ENCODE measurements at places on chromosomes 2 and 18.

DNA sequence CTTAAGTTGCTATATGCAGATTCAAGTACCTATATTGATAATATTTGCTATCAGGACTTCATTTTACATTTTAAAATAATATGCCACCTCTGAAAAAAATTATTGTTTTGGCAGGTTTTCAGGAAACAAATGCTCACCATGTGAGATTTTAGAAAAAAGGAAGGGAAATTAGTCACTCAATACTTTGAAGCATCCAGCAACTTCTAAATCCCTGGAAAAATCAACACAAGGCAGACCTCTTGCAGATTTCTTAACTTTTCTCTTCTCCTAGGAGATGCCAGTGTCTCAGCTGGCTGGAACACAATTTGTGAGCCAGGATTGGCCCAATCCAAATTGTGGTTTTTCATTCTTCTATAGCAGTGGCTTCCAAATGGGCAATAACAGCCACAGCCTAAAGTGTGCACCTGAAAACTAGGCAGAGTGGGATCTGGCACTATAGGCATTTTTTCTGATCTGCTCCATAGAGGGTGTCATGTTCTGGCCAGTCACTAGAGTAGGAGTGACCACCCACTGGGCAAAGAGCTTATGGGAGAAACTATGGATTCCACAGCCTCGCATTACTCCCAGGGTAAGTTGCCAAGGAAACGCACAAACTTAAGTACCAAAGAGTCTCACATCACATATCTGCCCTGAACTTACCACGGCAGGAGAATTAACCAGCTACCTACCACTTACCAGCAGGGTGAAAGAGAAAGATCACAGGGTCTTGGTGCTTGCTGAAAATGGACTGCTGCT, 28.1 kb upstream of the THOC1 start:
- no peak for DNase-seq

GRCh38 chr2:55565613-55566012, 46.1 kb downstream of the CFAP36 start:
- DNase-seq = no peak

GRCh38 chr2:169131587-169132512, 62.5 kb downstream of the DHRS9 start:
- peak; percentile 57 for DNase-seq

DNA sequence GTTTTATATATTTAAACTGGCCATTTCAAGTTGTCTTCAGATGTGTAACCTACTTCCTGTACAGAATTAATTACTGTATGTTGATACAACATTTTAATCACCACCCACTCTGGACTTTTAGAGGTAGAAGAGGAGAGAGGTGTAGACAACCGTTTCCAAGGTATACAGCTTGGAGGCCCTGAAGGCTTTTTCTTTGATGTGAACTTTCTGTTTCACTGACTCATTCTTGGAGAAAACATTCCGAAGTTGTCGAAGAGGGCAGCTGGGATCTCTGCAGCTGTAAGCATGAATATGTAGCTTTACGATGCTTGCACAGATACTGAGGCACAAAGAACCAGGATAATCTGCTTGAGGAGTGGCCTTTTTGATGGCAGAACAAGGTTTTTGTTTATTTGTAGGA, 137.0 kb downstream of the NCKAP5 start:
- no peak for DNase-seq

DNA sequence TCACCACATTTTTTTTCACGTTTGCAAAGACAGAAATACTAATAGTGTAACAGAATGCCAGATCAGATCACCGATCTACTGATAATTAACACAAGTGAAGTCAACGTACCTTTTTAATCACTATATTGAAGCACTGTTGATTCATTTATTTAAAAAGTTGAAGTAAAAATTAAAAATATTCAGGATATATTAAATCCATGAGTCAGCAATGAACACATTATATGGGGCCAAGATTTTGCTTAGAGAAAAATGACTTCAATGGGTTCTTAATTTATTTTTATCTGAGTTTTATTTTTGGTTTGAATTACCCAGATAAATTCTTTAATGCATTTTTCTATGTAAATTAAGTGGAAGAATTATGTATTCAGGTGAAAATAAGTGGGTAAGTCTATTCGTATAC, 14.2 kb downstream of the SPHKAP start:
- DNase-seq = no peak

DNA sequence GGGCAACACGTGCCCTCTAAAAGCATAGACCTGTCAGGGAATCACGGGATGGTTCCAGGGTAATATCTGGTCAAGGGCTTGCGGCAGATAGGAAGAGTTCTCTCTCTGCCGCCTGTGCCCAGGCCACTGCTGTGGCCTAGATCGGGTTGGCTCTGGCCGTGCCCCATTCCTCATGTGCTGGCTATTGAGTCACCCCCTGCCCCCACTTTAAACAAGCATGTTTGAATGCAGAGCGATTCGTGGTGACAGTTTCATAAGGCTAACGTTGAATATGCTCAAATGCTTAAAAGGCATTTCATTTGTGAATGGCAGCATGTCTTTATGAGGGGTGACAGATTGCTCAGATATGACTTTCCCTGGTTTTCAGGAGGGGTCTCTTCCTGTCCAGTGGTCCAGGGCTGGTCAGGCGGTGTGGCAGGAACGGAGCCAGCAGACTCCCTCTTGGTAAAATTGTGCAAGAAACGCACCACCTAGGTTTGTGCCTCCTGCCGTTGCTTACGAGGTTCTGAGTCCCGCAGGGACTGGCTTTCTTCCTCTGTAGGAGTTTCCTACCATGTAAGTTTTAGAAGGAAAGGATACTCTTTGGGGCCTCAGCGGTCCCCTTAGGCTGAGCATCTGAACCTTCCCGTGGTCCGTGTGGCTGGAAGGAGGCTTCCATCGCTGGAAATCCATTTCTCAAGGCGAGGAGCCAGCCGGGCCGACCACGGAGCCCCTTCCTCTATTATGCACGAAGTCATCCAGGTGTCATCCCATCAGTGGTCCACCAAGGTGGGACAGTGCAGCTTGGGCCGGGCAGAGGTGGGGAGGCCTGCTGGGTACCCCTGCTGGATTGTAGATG, 50.2 kb downstream of the AGAP1 start:
- no peak for DNase-seq

- no peak for DNase-seq
Measured at GRCh38 chr2:195601361-195601760, 55.7 kb upstream of the SLC39A10 start.

- DNase-seq = no peak
Measured at GRCh38 chr2:151241224-151241623, 20.4 kb downstream of the RBM43 start.

- no peak for DNase-seq
Measured at GRCh38 chr2:150097402-150097801, 390.1 kb downstream of the RND3 start.

GRCh38 chr2:67412424-67412823, 15.3 kb downstream of the ETAA1 start:
- no peak for DNase-seq

- no peak for DNase-seq
Measured at GRCh38 chr2:194672994-194673393, 984.0 kb upstream of the SLC39A10 start.

- no peak for DNase-seq
Measured at GRCh38 chr2:238900511-238900910, 52.6 kb downstream of the TWIST2 start.

DNA sequence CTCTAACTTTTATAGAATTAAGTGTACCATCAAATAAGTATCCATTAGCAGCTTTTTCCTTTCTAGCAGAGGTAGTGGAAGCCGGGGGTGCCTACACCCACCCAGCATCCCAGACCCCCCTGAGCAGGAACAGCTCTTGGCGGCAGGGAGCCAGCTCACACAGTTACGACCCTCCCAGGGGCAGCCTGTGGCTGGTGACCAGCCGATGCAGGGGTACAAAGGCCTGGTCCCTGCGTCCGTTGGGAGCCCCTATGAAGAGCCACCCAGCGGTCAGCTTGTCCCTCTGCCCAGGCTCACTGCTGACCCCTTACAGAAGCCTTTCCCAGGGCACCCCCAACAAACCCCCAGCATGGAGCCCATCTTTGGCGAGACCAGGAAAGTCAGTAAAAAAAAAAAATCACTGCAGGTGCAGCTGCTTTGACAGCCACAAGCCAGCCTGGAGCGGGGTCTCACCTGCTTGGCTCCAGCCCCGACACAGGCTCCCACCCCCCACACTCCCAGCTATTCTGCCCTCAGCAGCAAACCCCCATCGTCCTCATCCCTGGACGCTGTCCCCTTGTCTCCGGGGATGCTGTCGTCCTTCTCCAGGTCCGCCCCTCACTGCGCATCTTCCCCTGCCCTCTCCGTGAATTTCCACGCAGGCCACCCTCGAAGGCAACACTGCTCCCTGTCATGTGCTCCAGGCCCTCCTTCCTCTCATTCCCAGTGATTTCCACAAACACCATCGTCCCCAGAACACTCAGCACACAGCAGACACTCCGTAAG, 43.1 kb downstream of the GPC1 start:
- DNase-seq = no peak

GRCh38 chr2:46471-47345, at the start of gene FAM110C:
Gene FAM110C (minus strand): TSS chr2:46505. CDS start chr2:46385, 120 bp downstream.
- DNase-seq = peak; percentile 27

- no peak for DNase-seq
Measured at GRCh38 chr18:27114842-27115241, 70.3 kb downstream of the CHST9 start.

DNA sequence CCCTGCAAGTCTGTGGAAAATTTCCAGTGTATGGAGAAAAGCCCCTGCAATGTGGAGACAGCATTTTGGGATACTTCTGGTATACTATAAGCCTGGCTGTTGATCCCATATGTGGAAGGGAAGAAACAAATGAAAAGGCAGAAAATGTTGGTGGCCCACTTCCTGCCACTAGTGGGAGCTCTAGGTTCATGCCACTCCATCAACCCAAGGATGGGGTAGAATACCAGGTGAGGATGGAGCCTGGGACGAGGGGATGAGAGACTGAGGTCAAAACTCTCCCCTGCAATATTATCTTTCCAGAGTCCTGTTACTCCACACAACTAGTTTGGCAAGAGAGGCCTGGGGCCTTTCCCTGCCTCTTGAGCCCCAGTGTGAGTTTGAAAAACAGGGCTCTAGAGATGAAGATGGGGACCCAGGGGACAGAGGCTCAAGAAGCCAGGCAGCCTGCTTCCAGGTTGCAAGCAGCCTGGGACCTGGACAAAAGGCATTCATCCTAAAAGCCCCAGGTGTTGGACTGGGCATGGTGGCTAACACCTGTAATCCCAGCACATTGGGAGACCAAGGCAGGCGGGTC, 31.9 kb downstream of the BMP10 start:
- peak; percentile 27 for DNase-seq

- no peak for DNase-seq
Measured at GRCh38 chr2:10415048-10415447, 33.1 kb downstream of the ODC1 start.

- no peak for DNase-seq
Measured at GRCh38 chr2:73281244-73281643, 3.0 kb downstream of the FBXO41 start.

GRCh38 chr18:47284721-47285395, 33.4 kb upstream of the SKOR2 start:
- no peak for DNase-seq

GRCh38 chr2:218472988-218473387, 54.1 kb downstream of the VIL1 start:
- no peak for DNase-seq

- DNase-seq = no peak
Measured at GRCh38 chr2:70745276-70745825, 22.6 kb downstream of the ADD2 start.

DNA sequence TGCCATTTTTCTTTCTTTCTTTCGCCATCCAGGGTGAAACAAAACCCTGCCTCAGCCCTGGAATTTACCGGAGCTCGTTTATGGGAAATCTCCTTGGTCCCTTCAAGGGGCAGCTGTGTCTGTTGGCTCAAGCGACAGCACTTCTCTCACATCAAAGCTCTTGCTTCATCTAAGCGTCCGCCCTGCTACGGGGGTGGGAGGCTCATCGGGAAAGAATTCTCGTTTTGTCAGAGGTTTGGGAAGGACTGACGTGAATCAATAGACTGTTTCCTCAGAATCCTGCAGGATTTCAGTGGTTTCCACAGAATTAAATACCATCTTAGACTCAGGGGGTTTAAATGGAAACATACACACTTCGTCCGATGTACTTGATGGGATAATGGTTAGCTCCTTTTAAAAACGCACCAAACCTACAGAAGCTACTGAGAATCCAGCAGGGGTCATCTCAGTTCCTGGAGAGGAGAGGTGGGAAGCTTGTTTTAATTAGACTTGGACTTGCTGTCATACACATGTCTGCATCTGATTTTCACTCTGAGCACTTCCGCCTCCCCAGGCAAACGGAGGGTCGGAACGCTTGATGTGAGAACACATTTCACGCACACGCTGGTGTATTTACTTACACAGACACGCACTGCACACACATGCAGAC, 91.6 kb downstream of the ASB1 start:
- DNase-seq = no peak

- no peak for DNase-seq
Measured at GRCh38 chr2:225169396-225169795, 127.1 kb upstream of the DOCK10 start.

DNA sequence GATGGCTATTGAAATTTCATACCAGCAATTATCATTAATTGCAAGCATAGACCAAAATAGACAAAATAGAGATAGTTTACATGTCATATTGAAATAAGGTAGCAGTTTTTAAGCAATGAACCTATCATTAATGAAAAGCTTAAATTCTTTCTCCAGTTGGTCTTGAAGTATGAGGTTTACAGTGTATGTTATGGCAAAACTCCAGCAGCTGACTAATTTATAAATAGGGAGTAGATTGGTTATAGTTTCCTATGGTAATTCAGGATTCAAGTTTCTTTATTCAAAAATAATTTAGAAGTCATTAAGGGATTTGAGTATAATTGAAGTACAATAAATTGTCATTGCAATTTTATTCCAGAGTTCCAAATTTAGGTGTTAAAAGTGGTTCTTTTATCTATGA, 69.6 kb upstream of the COL5A2 start:
- no peak for DNase-seq

GRCh38 chr2:233353769-233354499, at the start of gene DGKD:
Gene DGKD (plus strand): TSS chr2:233354494. CDS start chr2:233354519, 25 bp downstream.
- DNase-seq = peak; percentile 91

- no peak for DNase-seq
Measured at GRCh38 chr2:218924757-218925156, 34.7 kb upstream of the CDK5R2 start.

DNA sequence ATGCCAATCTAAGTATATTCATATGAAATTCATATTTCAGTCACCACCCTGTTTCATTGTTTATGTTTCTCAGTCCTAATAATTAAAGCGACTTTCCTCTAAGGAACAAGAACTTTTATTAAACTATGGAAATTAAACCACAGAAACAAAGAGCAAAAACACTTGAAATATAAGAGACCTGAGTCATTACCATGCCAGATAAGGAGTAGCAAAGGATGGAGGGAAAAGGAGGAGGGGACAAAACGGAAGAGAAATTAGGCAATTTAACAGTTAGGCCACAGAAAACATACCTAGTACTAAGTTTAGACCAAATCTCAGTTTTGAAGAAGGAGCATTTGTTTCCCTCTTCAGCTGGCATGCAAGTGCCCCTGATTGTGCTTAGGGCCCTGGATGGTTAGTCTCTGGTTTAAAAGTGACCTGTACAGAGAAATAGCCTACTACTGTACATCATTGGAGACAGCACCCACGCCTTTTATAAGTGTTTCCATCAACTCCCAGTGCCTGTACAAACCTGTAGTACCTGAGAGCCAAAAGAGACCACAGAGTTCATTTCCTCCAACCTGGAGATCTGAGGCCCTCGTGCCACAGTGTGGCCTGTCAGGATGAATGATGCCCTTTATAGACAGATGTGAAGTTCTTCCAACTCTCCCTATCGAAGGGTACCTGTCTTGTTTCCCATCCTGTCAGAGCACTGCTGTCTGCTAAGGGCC, 74.5 kb downstream of the SPATS2L start:
- no peak for DNase-seq

Measured in HEK293T (cell line).